Gastroesophageal sphincter (tissue), 4 donors: ENCODE measurements at places on chromosomes 11 and 22.

DNA sequence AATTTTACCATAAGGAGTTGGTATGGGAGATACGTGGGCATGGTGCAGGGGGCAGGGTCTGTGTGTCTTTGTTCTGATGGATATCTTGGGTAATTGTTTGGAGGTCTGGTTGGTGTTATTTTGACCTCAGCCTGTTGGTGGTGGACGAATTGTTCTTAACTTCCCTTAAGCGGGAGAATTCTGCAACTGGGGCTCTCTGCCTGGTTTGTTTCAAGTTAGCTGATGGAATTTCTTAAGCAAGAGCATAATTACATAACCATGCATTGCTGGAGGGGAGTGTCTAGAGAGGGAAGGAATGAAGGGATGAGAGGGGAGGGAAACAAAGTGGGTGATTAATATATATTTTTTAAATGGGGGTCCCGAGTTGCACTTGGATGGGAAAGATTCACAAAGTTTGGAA is 908.5 kb upstream of the RAG2 start:
- no peak for ATAC-seq

DNA sequence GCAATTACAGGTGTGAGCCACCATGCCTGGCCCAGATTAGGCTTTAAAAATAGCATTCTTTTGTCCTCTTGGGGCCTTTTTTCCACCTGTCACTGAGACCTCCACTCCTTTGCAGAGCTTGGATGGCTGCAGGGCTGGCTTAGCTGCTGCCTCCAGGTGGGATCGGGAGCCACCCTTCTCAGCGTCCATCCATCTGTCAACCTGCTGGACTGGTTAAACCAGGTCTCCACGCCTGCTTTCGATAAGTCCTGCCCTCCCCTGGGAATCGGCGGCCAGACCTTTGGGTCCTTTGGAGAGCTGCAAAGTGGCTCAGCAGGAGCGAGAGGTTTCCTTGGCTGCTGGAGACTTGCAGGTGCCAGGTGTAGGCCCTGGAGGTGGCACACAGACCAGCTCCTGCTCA is 23.4 kb upstream of the GRAMD4 start:
- ATAC-seq = no peak

DNA sequence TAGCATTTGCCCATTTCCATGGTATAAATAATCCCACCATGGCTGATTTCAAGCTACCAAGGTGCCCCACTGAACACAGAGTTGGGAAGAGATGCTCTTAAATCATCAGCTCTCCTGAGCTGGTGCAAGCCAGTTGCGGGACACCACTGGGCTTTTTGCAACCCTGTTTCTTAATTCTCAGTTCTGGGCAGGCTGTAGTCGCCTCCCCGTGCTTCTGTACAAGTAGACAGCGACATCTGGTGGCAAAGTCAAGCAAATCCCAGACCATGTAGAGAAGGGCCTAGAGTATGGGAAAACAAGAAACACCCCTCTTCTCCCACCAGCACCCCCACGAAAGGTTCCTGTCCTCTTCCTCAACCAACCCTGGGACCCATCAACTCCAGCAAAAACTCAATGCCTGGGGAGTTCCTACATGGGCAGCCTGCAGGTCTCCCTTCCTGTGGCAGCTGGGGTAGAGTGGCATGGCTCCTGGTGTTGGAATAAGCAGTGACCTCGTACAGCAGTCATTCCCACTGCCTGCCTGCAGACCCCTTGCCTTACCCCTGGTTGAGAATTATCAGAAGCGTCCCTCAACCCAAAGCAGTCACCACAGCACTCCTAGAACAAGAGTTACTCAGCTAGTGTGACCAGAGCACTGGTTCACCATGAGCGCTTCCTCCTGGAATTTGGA is 68.4 kb downstream of the IGLL5 start:
- peak; percentile 84 for ATAC-seq

- ATAC-seq = no peak
Observed at GRCh38 chr22:38233427-38233826, 31.6 kb downstream of the MAFF start.

GRCh38 chr11:95322539-95322938 is 91.5 kb upstream of the SESN3 start:
- ATAC-seq = peak; percentile 43

- ATAC-seq = no peak
Observed at GRCh38 chr22:33389936-33390335, 331.8 kb upstream of the SYN3 start.

DNA sequence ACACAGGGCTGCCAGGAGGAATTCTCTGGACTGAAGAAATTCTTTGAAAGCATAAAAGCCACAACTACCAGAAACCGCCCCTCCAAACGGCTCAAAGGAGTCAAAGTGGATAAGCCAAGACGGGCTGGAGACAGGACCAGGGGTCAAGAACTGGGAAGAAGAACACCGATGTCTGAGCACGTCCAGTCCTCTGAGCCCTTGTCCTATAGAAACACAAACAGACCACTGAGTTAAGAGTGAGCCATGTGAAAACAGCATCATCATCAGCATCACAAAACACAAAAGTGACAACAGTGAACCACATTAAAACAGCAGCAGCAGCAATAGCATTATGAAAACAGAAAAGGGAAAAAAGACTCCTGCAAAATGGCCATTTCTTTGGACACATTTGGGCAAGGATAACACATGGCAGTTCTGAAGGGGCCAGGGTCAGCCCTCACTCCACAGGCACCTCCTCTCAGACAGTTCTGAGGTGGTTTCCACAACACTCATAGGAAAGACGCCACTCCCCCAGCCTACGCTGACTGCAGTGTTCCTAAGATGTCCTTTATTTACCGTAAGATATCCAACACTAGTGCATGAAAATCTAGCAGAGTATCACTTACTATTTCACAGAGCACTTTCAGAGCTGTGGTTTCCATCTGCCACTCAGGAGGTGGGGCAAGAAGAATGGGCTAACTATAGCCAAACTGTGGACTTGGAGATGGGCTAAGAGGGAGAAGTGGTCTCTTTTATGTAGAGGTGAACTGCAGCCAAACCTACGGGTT is 28.6 kb upstream of the YPEL1 start:
- ATAC-seq = no peak

DNA sequence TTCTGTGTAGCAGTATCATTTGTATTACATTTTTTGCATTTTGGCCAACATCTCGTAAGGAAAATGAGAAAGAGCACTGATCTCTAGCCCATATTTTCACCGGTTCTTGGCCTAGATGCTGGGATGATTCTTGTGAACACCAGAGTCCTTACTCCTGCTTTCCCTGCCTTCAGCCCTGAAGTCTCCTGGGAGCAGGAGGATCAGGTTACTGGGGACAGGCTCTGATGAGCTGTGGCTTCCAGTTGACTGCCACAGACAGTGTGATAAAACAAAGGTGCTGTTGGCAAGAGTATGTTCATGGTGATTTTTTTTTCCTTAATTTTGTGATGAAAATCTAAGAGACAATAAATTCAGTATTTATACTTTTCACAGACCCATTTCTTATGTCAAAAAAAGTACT is 34.2 kb upstream of the ADSL start:
- no peak for ATAC-seq

GRCh38 chr11:30863209-30863608 is 277.1 kb upstream of the MPPED2 start:
- ATAC-seq = no peak

DNA sequence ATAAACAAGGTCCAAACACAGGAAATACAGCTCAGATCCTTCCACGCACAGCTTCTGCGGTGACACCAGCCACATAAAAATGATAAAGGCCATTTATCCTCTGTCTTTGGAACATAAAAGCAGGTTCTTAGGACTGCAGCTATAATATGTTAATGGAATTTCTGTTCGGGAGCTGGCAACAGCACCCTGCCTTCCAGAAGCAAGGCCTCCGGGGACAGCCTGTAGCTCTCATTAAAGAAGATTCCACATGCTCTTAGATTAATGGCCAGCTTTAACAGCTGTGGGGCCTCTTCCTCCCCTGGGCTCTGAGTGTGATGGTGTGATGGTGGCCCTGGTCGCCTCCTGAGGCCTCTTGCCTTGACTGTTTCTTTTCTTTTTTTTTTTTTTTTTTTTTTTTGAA is 137.3 kb downstream of the CACNA1I start:
- ATAC-seq = no peak

DNA sequence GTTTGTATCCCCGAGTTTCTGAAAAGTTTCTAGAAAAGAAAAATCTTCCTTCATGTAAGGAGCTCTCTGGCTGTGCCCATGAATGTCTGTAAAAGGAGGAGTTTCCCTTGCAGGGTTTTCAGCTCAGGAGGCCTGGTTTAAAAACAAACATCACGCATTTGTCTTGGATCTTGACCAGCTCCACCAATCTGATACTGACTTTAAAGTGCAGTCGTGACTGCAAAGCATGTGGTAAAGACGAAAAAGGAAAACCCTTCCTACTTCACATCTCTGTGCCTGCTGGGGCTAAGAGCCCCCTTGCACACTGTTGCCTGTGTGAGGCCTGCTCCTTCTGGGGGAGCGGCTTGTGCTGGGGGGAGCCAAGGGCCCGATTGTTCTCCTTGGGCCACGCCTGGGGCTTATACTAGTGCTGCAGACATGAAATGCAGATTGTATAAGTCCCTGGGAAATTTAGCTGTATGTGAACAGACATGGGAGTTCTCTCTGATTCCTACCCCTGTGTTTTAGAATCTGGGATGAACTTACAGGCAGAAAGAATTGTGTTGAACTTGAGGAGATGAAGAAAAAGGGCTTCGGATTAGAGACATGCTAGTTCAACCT is 62.1 kb downstream of the ADAMTS15 start:
- no peak for ATAC-seq

DNA sequence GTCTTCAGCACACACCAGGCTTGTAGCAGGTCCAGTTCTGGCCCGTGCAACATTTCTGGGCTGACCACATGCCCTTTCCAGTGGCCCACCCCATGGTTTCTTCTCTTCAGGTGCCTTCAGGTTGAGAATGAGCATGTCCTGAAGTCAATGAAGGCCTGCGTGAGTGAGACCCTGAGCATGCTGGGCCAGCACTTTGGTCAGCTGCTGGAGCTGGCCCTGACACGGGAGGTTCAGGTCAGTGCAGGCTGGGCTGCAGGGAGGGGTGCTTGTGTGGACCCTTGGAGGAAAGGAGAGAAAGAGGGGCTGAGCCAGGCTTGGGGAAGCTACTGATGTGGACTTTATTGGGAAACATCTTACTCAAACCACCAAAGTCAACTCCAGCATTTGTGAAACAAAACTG is 63.5 kb downstream of the INSC start:
- no peak for ATAC-seq

GRCh38 chr11:134471716-134472455 is 59.8 kb upstream of the B3GAT1 start:
- ATAC-seq = no peak

GRCh38 chr11:45482331-45482730 is 183.1 kb downstream of the CHST1 start:
- ATAC-seq = no peak

- peak; percentile 12 for ATAC-seq
Observed at GRCh38 chr11:130725421-130726233, 190.7 kb downstream of the SNX19 start.

DNA sequence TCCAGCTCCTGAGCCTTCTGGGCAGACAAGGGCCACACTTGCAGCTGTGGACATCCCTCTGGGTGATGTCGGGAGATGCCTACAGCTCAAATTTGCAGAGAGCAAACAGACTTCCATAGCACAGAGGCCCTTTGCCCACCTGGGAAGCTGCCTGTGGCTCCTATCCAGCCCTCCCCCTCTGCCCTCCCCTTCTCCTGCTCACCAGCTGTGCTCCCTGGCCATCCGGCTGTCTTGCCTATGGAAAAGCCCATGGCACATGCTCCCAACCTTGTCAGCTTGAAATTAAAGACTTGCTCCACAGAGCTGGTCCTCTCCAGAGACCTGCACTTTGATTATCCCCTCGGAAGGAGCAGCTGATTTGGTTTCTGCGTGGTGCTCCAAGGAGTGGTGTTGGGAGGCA is 118.9 kb upstream of the NECTIN1 start:
- no peak for ATAC-seq

DNA sequence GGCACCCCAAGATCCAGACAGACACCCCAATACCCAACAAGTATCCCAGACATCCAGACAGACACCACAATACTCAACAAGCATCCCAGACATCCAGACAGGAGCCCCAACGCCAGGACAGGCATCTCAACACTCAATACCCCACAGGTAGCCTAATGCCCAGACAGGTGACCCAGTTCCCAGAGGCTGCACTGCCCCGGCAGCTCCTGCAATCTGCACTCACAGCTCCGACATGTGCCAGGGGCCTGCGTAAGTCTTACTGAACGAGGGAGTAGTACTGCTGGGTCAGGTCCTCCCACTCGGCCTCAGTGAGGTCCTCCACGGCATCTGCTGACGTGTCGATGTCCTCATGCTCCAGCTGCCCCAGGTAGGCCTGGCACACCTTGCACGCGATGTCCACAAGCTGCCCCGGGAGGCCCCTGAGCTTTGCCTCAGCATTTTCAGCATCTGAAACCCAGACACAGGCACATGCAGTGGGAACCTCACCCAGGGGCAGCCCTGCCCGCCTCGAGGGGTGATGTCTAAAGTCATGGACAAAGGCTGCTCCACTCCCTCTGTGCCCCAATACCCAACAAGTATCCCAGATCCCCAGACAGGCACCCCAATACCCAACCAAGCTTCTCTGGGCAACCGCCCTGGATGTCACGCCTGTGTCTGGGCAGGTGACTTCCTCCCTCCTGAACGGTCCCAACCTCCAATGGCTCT is 16.6 kb downstream of the TTLL8 start:
- no peak for ATAC-seq

- ATAC-seq = peak; percentile 76
Observed at GRCh38 chr11:45885274-45885920, at the start of gene MAPK8IP1. Gene MAPK8IP1, plus strand, starts transcription at chr11:45885651. Its CDS starts 170 bp downstream, at chr11:45885821.

DNA sequence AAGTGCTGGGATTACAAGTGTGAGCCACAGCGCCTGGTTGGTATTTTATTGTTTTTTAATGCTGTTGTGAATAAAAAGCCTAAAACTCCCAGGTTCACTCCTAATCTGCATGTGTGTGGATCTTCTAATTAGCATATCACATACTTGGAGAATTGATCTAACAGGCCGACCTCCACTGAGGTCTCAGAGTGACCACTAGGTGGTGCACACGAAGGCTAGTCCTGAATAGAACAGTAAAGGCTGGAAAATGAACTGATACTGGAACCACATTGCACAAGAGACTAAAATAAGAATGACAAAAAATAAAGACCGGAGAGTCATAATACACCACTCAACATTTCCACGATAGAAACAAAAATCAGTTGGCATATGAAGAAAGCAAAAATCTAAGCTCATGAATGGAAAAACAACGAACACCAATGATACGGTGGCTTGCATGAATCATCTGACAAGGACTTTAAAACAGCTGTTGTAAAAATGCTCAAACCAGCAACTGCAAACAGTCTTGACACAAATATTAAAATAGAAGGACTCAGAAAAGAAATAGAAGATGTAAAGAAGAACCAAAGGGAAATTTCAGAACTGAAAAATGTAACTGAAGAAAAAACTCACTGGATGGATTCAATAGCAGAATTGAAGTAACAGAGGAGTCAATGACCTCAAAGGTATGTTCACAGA is 19.2 kb downstream of the PIM3 start:
- no peak for ATAC-seq

GRCh38 chr11:112294688-112295340 is 34.2 kb upstream of the PLET1 start:
- no peak for ATAC-seq
